AG20443 (cell line): ENCODE measurements at places on chromosomes 2 and 18.

DNA sequence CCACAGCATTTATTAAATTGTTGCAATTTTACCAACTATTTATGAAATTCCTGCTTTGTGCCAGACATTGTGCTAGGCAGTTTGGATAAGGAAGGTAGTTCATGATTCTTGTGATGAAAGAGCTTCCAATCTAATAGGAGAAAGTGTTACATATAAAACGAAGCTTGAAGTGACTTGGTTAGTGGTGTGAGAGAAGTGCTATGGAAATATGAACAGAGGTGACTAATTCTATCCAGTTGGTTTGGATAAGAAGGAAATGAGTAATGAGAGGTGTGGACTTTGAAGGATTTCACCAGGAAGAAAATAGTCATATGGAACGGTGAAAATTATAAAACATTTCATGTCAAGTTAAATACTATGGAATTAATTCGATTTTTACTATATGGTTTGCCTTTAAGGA lies 48.6 kb downstream of the EML6 start:
- DNase-seq = peak; percentile 62

GRCh38 chr2:169796441-169796840 lies 2.2 kb upstream of the SSB start:
- no peak for DNase-seq

GRCh38 chr2:104863146-104863467 lies 9.2 kb downstream of the POU3F3 start:
- no peak for DNase-seq

DNA sequence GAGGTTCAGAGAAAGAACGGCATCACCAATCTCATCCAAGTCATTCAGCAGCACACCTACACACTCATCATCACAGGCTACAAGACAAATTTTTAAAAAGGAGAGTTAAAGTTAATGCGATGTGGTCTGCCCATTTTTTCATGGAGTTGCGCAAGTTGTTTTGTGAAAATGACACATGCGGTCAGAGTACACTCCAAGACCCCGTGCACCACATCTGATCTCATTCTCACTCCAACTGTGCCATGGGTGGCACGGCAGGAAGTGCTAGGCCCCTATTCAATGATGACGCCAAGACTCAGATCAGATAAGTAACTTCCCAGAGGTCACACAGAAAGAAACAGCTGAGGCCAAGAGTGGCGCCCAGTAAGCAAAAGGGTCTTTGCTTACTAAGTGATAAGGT lies 119.8 kb downstream of the LAMA1 start:
- DNase-seq = peak; percentile 29
